ENCODE measurements at places on chromosomes 7 and 10.

GRCh38 chr10:86611386-86611785 is 43.0 kb upstream of the OPN4 start:
- DNase-seq = no peak

- DNase-seq = no peak
These were observed 1.4 kb downstream of the FAM3C start for GRCh38 chr7:121394709-121395140.

DNA sequence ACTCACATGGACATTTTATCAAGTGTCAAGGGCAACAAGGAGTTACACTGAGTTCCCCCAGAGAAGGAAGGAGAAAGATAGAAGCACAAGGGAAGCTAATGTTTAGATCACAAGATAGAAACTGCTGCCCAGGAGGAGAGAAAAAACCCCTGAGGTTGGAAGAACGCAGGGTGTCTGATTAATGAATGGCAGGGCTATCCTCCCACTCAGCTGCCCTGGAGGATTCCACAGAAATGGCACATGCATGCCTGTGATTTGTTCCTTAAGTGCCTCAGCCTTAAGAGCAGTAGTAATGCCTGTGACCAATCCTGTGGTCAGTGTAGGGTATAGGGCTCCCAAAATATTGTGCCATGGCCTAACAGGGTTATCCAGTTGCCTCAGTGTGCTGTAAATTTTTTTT is 20.2 kb downstream of the DNAJB9 start:
- DNase-seq = no peak

- DNase-seq = no peak
These were observed 175.7 kb upstream of the AUTS2 start for GRCh38 chr7:69422574-69422985.

GRCh38 chr10:131150126-131150525 is 161.4 kb downstream of the TCERG1L start:
- DNase-seq = no peak

- no peak for DNase-seq
These were observed 76.1 kb downstream of the ZNF277 start for GRCh38 chr7:112282476-112283188.

- no peak for DNase-seq
These were observed 56.7 kb downstream of the MTPN start for GRCh38 chr7:135920478-135920877.

DNA sequence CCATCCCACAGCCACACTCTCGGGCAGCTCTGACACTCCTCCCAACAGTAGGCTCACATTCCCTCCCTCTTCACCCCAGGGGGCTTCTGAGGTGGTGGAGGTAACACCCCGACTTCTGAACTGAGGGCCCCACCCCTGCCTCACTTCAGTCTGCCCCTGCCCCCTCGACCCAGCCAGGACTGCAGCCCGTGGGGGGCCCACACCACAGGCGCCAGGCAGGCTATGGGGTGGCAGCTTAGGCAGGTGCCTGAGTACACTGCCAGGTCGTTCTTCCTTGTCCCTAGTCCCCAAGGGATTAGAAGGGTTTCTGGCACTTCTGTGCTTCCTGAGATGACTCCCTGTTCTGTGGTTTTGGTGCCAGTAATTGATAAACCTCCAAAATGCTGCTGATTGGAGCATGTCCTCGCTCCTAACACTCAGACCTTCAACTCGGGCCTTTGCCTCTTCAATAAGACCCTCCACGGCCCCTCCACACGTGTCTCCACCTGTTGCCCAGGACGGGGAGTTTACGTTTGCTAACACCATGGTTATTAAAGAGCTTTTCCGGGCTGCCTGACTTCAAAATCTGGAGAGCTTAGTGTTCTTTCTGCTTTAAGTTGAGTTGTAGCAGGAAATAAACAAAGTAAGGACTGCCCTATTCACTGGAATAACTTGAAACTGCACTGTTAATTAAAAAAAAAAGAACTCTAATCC is 23.8 kb upstream of the LARP4B start:
- no peak for DNase-seq

- DNase-seq = no peak
These were observed 58.7 kb upstream of the TFEC start for GRCh38 chr7:116089293-116089692.

Data from activated naive CD4-positive, alpha-beta T cell treated with anti-CD3 and anti-CD28 coated beads, Interleukin-2, amount 50 U/mL, for 16 hours (primary cell).